ENCODE measurements at places on chromosomes 6 and 20. TPM values are rescaled to one million over a fixed set of nuclear protein-coding genes. Genes with fewer than 3 reads are reported as not detected.
A peak's percentile ranks its signal among the peaks of the same experiment; 100 is the strongest.

- DNase-seq, result no peak
These were observed 410.3 kb upstream of the SLC35B3 start for GRCh38 chr6:8845690-8846089.

DNA sequence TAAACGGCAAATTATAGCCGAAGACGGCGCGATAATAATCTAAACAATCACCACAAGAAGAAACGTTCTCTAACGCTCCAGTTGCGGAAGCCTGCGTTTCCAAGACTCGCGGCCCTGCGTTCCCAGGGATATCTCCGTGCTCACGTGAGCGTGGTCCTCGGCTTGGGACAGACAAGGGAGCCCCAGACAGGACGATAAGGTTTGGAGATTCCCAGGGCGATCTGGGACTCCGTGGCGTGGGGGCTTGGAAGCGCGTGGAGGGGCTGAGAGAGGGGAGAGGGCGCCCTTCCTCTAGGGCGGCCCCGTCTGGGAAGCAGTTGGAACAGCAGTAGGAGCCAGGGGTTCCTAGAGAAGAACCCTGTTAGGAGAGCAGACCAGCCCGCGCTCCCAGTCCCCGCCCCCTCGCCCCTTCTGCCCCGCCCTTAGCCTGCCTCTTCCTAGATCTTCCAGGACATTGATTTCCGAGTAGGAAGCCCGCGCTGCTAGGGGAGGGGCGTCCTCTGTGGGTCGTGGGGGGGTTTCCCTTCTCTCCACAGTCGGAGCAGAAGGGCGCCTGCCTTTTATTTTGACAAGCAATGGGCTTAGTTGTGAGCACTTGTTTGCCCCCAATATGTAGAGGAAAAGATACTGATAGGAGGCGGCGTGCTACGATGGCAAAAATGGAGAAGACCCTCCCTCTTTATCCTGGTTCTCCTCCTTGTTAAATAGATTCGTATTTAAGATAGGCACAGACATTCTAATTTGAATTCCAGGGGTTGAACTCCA is 10.6 kb downstream of the NRN1 start:
- peak; percentile 58 for DNase-seq

The NFKBIL1 gene
- total RNA-seq, result 24.2 TPM

DNA sequence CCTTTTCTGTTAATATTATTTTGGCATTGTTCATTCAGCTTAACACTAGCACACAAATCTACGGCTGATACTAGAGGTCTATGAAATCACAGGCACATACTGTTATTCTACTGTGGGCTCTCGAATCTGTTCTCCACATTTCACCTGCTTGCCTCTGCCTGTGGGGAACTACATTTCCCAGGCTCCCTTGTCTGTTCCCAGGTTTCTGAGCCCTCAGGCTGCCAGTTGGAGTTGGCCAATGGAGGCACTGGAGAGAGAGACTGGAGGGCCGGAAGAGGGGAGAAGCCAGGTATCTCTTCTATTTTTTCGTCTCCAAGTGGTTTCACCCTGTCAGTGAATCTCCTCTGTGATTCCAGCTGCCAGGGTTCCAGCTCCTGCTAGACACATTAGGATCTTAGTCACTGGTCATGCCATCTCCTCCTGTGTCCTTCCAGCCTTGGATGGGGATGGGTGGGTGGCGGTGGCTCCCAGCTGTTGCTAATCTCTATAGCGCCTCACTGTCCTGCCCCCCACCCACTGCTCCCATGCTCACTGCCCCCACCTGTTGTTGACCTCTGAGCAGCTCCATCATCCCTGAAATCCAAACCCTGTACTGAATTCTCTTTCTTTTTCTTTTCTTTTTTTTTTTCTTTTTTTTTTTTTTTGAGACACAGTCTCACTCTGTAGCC is 188.2 kb downstream of the LRFN2 start:
- DNase-seq, result no peak

GRCh38 chr6:63023726-63024125 is 187.5 kb upstream of the FKBP1C start:
- no peak for DNase-seq

DNA sequence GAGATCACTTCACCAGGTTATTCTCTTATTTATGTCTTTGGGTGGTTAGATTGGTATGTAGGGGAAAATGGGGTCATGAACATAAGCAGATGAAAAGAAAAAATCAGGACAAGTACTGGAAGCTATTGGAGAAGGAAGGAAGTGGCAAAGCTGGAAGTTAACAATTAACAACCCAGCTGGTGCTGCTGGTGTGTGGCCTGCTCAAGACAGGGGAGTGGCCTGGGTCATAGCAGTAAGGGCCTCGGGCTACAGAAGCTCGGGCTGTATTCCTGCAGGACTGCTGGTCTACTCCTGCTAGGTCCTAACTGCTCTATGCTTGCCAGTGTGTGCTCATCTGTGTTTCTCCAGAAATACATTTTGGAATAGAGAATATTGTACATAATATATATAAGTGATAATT is 19.6 kb downstream of the MYLIP start:
- DNase-seq, result no peak

DNA sequence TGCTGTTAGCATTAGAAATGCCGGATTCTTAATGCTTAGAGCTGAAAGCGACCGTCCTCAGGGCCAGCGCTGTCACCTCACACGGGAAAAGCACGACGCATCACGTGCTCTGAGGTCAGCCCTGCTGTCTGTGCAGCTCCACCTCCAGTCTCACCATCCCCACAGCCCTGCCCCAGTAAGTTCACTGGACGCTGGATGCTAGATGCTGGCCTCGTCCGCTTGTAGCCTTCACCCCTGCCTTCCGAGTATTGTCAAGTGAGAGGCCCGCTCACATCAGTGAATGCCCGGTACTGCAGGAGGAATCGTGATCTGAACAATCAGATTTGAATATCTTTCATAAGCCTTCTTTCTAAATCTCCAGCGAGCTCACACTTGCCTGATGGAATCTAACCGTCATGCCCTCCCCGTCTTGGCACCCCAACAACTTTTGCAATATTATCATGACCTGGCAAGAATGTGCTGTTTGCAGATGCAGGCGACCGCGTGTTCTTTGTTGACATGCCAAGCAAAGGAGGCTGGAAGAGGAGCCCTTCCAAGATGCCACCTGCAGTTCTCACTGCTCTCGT is 64.9 kb downstream of the DLL1 start:
- DNase-seq, result peak; percentile 95

The REM1 gene
- not detected for total RNA-seq

The ATAT1 gene
- 6.9 TPM for total RNA-seq

GRCh38 chr6:110329348-110329713 is 28.8 kb downstream of the METTL24 start:
- DNase-seq, result no peak

The WFDC8 gene
- total RNA-seq, result not detected

DNA sequence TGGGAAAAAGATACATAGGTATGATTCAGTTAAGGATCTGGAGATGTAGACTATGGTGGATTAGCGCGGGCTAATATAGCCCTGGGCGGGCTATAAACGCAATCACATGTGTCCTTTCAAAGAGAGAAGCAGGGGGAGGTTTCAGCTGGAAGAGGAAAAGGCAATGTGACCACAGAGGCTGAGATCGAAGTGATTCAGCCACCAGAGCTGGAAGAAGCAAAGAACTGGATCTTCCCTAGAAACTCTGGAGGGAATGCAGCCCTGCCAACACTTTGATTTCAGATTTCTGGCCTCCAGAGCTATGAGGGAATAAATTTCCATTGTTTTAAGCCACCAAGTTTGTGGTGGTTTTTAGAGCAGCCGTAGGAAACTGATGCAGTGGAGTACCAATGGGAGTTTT is 81.5 kb upstream of the NHSL1 start:
- no peak for DNase-seq

Data from mammary epithelial cell (primary cell).